ENCODE measurements at places on chromosomes 12 and 14. TPM values are rescaled to one million over a fixed set of nuclear protein-coding genes. Genes with fewer than 3 reads are reported as not detected.

DNA sequence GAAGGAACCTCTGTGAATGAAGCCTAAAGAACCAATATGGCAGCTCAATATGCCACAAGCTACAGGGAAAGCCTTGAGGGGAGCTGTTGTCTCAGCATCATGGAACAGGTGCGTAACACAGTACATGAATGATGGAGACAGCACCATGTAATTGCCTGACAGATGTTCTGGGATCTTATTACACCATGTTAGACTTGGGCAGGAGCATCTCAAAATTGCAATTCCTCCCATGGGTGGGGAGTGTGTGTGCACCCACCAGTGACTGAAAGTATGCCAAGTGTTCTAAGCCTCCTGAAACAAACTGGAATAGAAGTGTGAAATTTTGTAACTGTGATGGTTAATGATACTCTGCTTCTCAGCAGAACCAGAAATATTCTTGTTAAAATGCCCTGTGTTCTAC, 151.0 kb upstream of the SRRM4 start:
- DNase-seq: no peak

GRCh38 chr14:68651075-68651474, 141.8 kb downstream of the ZFP36L1 start:
- no peak for DNase-seq

DNA sequence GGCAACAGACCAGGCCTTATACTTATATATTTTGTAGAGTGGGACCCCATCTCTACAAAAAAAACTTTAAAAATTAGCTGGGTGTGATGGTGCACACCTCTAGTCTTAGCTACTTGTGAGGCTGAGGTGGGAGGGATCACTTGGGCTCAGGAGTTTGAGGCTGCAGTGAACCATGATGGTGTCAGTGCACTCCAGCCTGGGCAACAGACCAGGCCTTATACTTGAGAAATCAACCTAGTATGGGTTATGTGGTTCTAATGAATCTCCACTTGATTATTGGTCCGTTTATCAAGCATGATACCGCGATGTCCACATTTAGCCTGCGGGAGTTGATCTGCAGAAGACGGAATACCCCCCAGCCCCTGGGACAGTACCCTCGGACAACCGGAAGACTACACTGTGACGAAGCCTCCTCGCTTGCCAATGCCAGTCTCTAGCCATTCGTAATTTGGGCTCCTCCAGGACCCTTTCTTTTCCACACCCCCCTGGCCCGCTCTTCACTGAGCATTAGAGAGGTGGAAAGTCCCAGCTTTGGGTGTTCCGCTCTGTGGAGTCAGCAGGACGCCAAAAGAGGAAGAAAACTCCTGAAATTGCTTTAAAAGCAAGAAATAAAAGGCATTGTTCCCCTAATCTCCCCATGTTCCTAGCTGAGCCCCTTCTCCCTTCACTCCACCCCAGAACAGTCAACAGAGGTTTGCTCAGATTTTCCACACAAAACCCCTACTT, 19.4 kb downstream of the LTBP2 start:
- no peak for DNase-seq

Gene GZMB
- 2,866 TPM for total RNA-seq

Gene SLC39A5
- total RNA-seq: 0.35 TPM

- no peak for DNase-seq
These were observed 11.1 kb upstream of the SMAGP start for GRCh38 chr12:51281202-51281924.

GRCh38 chr14:101362529-101363260, 198.6 kb upstream of the DIO3 start:
- no peak for DNase-seq

Gene ZNF705A
- 0.07 TPM for total RNA-seq

DNA sequence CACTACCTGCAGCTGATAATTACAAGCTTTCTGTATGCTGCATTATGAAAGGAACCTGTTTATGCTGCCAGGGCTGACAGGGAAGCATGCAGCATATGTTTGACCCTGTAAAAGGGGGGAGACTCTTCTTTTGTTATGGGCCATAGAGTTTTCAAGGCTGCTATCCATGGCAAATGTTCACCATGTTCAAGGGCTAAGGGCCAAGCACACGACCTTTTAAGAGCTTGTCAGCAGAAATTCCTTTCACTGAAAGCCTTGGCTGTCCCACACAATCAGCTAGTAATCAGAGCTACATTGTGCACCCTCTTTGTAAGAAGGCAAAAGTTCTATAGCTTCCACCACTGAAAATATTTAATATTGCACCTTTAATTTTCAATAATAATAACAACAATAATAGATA, 74.2 kb upstream of the MBIP start:
- no peak for DNase-seq

GRCh38 chr14:95515080-95515489, 1.4 kb downstream of the SYNE3 start:
- DNase-seq: no peak

GRCh38 chr12:26298785-26299621, 103.6 kb downstream of the SSPN start:
- DNase-seq: no peak

DNA sequence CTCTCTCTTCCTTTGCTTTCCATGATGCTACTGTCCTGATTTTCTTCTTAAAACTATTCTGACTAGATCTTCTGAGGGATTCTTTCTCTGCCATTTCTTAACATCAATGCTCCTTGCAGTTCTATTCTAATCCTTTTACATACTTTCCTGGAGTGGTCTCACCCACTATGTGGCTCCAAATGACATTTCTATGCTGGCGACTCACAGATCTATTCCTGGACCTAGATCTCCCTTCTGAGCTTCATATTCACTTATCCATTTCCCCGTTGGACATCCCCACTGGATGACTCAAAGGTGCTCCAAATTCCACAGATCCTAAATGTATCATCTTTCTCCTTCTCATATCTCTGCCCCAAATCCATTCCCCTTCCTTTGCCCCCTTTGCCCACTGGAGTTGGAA, 4.1 kb downstream of the TEP1 start:
- DNase-seq: no peak

GRCh38 chr14:55388160-55388559, 23.5 kb downstream of the ATG14 start:
- DNase-seq: no peak

- no peak for DNase-seq
These were observed 13.1 kb upstream of the RASSF9 start for GRCh38 chr12:85849344-85849743.

GRCh38 chr14:49494836-49495235, 91.3 kb downstream of the RPS29 start:
- DNase-seq: no peak

DNA sequence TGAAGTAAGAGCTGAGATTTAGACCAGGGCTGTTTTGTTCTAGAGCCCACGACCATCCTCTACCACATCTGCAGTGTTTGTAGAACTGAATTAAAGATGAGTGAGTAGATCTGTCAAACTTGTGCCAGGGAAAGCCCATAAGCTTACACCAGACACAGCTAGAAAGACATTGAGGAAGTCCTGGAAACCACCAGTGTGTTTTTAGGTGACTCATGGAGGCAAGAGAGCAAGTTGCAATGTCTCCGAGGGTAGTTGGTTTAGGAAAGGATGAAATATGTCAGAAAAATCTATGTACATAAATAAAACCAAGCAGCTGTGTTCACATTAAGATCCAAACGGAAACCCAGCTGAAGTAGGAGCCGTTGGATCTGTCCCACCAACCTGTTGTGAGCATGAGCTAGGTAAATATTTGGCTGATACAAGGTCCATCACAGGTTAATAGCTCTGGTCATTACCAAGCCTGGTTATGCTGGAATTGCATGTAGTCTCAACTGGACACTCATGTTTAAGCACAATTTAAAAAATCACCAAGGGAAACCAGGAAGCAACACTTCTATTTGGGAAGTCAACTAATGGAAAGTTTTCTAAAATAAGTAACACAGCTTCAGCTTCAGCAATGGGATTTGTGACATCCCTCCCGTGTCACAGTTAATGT, 49.9 kb upstream of the PLEKHG3 start:
- no peak for DNase-seq

GRCh38 chr12:2360630-2361170, 307.9 kb downstream of the CACNA1C start:
- no peak for DNase-seq

- no peak for DNase-seq
These were observed 23.3 kb downstream of the MEG3 start for GRCh38 chr14:100849115-100849781.

DNA sequence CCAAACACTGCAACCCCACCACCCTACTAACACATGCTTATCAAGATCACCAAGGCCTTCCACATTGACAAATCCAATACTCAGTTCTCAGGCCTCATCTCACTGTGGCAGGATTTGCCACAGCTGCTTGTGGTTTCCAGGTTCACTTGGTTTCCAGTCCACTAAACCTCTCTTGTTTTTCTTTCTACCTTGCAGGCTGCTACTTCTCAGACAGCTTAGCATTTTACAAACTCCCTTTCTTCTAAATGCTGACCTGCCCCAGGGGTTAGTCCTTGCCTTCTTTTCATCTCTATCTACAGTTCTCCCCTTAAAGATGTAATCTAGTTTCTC, 84.1 kb downstream of the BCAT1 start:
- DNase-seq: no peak

Gene AKAP3
- total RNA-seq: 2.0 TPM

- DNase-seq: no peak
These were observed 180.9 kb downstream of the TRHDE start for GRCh38 chr12:72453066-72453465.

Gene CISTR
- not detected for total RNA-seq

Gene SOAT2
- 1.00 TPM for total RNA-seq

Gene PPP1R3E
- total RNA-seq: 16.2 TPM

Gene ADAM21
- 0.09 TPM for total RNA-seq
